NCI-H1092 treated with DMSO at 0.1 percent for 48 hours (cell line): ENCODE measurements at places on chromosomes 2 and 18.

DNA sequence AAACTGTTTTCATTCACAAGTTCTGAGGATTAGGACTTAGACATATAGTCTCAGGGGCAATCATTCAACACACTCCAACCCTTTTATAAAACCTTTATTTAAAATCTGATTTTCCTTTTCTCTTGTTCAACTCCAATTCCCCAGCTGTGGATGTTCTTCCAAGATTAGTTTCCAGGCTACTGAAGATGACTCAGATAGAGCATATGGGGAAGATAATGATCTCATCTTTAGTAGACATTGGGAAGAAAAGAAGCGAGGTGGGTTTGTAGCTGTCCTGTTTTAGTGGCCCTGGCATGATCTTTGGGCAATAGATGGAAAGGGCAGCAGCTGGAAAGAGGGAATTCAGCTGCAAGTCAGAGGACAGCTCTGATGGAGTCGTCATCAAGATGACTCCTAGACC lies 247.7 kb upstream of the CCDC68 start:
- no peak for DNase-seq

DNA sequence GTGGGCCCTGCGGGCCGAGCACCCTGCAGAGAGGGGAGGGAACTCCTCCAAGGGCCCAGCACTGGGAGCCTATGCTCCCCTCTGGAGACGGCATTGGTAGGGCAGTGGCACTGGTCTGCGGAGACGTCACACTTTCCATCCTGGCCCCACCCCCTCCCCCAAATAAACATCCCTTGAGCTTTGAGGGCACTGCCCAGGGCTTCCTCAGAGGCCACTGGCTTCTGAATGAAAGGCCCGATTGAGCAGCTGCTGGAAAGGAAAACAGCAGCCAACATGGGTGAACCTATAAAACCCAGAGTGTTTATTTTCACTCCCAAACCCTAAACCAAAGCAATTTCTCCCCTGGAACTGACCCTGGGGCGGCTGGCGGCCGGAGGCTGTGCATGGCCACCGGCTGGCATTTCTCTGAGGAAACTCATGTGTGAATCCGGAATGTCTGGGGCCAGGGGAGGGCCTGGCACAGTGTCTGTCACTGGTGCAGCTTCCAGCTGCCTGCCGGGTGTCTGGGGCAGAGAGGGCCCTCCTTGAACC lies 138.9 kb downstream of the DYSF start:
- no peak for DNase-seq

DNA sequence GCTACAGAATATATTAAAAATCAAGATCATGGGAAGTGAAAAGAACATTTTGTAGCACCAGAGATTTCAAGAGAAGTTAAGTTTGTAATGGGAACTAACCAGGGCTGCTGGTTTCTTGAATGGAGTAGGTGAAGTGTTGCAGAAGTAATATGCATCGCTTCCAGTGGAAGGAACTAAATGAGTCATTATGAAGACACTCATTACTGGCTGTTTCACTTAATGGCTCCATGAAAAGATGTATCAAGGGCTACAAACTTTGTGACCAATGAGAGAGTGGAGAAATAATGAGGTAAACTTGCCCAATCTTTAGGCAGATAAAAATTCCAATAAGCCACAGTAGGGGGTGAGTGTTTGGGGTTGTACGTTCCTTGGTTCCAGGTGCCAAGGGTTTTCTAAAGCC lies 380.4 kb upstream of the POU3F3 start:
- DNase-seq = no peak

DNA sequence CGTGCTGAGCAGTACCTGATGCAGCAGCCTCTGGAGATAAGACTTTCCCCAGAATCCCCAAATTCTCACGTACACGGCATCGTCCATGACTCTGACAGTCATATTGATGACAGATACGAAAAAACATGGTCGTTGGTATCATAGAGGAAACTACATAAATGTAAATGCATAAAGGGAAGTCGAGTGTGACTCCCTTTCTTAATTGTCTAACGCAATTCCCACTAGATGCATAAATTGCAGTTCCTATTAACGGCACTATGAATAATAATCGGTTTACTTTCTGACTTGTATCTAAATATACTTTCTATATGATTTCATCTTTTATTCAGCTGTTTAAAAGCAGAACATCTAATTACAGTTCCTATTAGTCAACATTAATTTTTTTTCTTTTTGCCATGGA lies 322.6 kb upstream of the REV1 start:
- no peak for DNase-seq

GRCh38 chr2:44974064-44974715 lies 32.7 kb downstream of the SIX3 start:
- peak; percentile 66 for DNase-seq

GRCh38 chr2:134268265-134268664 lies 14.4 kb downstream of the MGAT5 start:
- DNase-seq = no peak

DNA sequence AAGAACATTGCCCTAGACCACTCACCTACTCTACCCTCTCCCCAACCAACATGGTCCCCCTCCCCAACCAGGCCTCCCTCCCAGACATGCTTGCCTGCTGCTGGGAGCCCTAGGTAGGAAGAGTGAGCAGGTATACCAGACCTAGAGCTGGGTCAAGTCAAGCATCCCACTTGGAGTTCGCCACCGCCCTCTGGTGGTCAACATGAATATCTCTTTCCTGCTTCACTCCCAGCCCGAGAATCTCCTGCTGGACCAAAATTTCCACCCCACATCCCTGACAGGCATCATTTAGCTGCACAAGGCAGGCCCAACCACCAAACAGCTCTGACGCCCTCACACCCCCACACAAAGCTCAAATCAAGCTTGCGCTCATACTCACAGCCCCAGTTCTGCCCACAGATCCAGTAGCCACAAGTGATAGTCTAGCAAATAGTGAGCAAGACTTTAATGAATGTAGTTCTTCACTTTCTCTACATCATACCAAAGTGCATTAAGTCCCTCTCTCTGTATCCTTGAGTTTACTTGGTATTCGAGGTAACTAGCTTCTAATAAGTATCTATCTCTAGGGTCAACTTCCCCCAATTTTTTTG lies 116.0 kb downstream of the TNS1 start:
- DNase-seq = peak; percentile 49
